Activated naive CD4-positive, alpha-beta T cell (primary cell): ENCODE measurements at places on chromosomes 5 and 9.

- no peak for DNase-seq
These were observed 234.5 kb downstream of the PCSK1 start for GRCh38 chr5:96198356-96199058.

DNA sequence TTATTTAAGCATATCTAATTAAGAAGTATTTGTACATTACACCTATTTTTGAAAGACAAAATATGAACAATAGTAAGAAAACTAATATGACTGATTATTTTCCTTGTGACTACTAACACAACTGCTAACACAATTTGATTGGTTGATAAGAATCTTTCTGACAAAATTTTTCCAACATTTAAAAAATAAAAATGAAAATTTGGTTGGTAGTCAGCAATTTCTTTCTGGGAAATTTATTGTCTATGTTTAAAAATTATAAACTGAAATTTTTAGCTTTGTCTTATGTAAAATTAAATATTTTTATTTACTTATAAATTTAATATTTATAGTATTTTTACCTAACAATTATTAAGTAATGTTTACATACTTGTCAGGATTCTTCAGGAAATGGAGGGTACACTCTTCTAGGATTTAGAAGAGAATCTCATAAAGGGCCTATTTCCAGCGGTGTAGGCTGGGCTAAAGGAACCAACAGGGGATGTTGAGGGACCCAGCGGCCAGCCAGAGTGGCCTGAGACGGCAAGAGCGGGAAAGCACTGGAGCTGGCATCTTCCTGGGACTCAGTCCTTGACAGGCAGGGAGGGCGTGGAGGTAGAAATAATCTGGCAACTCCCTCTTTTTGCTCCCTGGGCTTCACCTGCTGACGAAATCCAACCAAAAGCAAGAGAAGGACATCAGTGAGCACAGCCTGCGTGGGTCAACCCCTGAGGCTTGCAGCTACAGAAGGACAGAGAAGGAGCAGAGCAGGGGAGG is 14.7 kb upstream of the FAM120A start:
- no peak for DNase-seq

- no peak for DNase-seq
These were observed 217.6 kb downstream of the CDH18 start for GRCh38 chr5:19770396-19770795.

GRCh38 chr5:72844218-72844603 is 27.8 kb downstream of the TNPO1 start:
- DNase-seq: no peak

DNA sequence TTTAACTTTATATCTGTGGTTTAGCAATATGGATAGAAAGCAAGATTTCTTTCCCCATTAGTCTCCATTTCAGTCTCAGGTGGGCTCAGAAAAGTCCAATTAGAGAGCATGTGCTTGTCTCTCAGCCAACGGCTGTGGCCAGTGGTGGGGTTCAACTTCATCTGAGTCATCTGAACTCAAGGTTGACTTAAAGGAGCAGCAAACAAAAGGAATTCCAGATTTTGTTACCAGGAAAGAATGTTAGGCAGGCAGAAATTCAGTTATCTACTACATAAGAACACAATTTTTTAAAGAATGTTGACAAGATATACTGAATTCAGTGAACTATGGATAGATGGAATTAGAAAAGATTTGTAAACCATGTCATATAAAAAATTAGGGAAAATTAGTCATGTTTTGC is 784.1 kb downstream of the MAT2B start:
- no peak for DNase-seq

- DNase-seq: no peak
These were observed 20.0 kb upstream of the ZCCHC7 start for GRCh38 chr9:37100327-37100726.
